ENCODE measurements at places on chromosomes 7 and 10.

- no peak for DNase-seq
Measured at GRCh38 chr10:75941223-75941801, 509.9 kb downstream of the LRMDA start.

DNA sequence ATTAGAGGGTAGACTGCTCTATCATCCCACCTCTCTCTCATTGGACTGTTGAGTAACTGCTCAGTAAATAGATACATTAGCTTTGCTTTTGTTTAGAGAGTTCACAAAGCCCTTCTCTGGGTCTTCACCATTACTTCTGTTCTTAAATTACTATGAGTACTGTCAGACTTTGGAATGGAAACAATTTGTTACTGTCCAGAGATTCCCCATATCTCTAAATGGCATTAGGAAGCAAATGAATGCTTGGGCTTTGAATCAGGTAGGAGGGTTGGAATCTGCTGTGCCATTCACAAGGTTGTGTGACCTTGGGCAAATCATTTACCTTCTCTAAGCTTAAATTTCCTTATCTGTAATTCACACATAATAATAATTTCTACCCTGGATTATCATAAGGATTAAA lies 541.0 kb upstream of the FZD8 start:
- DNase-seq = no peak

DNA sequence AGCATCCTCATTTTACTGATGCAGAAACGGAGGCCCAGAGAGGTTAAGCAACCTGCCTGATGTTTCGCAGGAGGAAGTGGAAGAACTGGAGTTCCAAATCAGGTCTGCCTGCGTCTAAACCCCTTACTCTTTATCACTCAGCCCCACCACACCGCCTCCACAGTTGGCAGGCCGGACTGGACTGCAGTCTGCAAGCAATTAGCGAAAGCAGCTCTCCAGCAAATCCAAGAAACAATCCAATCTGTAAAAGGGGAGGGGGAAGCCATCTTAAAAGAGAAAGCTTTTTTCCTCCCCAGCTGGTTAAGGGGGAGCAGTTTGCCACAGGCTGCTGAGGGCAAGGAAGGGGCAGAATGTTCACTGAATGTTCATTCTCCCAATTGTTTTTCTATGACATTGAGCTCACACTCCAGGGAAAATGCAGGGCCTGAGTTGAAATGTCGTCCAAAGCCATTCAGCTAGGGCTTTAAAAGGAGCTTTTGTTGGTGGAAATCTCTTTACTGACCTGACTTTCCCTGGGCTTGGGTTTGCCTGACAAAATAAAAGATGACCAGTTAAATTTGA lies 350.1 kb downstream of the RNLS start:
- no peak for DNase-seq

GRCh38 chr7:85185424-85186082 lies 1.3 kb downstream of the SEMA3D start:
- no peak for DNase-seq

GRCh38 chr7:88458279-88458678 lies 151.6 kb upstream of the STEAP4 start:
- DNase-seq = no peak
